ENCODE measurements at places on chromosomes 1 and 21.

- no peak for DNase-seq
Observed at GRCh38 chr1:29828526-29829447, 592.5 kb downstream of the PTPRU start.

DNA sequence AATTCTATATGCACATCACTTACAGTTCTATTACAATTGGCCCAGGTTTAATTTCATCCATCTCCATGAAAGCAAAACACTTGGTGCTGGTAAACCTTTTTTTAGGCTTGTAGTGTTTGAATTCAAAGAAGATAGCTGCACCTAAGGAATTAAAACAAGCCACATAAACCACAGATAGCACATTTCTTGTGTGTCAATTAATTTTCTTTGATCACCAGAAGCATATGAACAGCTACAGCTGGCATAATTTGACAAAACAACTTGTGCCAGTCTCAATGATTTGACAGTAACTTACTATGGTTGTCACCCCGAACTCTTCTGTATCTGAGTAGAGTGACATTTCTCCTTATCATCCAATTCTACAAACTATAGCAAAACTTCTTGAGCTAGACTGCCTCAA is 42.2 kb downstream of the AIDA start:
- DNase-seq: no peak

- DNase-seq: no peak
Observed at GRCh38 chr1:67937010-67937409, 103.7 kb upstream of the GNG12 start.

GRCh38 chr21:32712043-32712442 is 15.8 kb downstream of the SYNJ1 start:
- DNase-seq: no peak

DNA sequence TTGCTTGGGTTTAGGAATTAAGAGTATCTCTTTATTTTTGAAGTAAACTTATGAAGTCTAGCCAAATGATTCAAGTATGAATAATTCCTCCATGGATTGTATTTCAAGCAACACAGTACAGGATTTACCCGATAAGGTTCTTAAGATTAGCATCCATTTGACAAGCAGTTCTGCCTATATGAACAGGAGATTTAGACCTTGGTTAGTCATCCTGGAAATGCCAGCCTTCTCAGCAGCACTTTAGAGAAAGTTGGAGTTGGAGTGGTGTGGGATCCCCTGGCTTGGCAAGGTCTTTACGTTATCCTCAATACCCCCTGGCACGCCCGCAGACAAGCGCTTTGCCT is 1.6 kb downstream of the BCAR3 start:
- no peak for DNase-seq
